ENCODE measurements at places on chromosomes 5 and 9.

DNA sequence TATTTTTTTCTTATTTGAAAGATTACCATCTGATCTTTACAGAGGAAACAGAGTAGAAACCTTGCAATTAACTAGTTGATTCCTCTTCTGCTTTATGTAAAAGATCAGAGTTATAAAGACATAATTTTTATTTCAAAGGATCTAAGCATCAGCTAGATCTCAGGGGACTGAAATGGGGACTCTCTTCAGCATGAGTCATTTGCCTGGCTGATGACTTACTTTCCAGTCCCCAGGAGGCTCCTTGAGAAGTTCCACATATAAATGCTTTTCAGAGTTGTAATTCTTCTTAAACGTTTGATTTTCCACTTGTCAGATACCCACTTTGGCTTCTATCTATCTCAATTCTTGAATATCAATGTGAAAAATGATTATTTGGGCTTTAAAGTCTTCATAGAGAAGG, 389.4 kb downstream of the RAB3C start:
- DNase-seq, result no peak

- DNase-seq, result no peak
These were observed 108.8 kb upstream of the LPAR1 start for GRCh38 chr9:111147041-111147440.

GRCh38 chr5:180889381-180889780, 9.6 kb upstream of the BTNL8 start:
- DNase-seq, result no peak

- DNase-seq, result no peak
These were observed 33.9 kb upstream of the RAD23B start for GRCh38 chr9:107249131-107249533.

GRCh38 chr9:112570671-112571167, 84.1 kb downstream of the KIAA1958 start:
- DNase-seq, result no peak

DNA sequence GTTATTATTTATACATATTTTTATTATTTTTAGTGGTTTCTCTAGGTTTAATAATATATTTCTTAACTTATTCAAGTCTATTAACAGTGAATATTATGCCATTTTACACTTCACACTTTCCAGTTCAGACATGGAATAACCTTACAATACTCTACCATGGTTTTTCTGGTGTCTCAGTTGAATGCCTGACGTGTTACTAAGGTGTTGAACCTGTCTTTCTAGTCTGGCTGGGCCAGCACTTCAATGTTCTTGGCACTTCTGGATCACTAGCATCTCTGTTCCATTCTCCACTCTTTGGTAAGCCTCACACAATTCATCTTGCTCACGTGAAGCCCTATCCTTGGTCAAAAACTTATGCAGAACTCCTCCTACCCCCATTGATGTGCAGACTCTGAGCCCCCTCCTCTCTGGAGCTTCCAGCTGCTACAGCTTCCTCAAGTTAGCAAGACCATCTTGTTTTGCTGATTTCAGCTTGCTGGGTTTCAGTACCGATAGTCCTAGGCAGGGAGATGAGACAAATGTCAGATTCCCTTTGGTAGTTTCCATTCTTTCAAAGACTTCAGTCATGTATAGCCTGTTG, 243.1 kb downstream of the FBXO4 start:
- no peak for DNase-seq

- DNase-seq, result no peak
These were observed 115.6 kb downstream of the WDR70 start for GRCh38 chr5:37494756-37495155.

- DNase-seq, result no peak
These were observed 657.5 kb upstream of the WWC1 start for GRCh38 chr5:167633931-167634341.

DNA sequence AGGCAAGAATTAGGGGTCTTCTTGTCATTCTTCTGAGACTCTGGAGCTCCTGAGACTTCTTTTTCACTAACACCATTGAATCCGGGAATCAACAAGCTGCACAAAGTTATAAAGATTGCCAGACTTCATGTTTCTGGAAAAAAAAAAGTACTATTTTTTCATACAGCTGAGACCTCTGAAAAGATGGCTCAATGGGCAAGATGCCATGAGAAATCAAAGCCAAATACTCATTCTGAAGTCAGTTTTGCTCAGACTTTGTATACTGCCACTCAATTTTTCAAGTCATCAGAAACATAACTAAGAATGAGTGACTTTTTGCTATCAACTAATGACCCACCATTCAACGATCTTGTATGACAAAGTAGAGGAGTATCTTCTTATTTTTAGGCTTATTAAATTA, 512.0 kb downstream of the RAB3C start:
- no peak for DNase-seq

DNA sequence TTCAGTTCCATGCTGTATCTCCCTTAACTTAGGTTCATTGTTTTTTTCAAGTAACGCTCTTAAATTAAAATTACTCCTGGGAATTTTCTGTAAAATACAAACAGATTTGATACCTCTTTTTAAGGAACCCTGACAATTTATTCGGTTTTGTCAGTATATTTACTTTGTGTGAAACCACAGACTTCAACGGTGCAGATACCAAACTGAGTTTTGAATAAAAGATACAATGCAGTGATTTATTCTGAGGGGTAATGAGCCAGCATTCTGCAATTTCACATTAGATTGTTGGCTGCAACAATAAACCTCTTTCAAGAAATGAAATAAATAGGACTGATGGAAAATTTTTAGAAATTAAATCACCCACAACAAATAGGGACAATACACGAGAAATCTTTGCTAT, 308.6 kb upstream of the EDIL3 start:
- DNase-seq, result no peak

- no peak for DNase-seq
These were observed 67.6 kb downstream of the GDNF start for GRCh38 chr5:37772255-37772654.

DNA sequence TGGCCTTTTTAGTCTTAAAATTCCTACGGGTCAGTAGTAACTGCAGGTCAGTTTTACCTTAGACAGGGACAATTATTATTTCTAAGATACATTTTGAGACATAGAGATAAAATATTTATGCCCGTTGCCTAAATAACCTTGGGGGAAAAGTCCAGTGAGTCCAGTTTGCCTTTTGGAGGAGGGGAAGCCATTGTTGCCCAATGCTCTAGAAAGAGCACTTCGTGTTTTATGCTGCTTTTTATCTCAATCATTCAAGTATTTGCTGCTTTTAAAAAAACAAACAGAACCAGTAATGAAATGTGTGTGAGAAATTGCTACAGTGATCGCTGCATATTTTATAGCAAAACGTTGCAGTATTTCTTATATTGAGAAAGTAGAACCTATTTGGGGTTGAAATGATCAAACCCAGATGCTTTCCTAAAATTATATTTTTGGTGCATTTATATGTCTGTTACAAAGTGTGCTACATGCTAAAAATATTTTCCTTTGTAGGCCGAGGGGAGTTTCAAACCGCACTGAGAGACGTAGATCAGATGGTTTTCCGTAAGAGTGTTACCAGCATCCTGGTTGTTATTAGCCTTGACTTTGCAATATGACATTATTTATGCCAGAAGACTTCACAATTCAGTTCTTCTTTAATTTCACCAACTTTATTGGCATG, 266.8 kb downstream of the AOPEP start:
- DNase-seq, result no peak

DNA sequence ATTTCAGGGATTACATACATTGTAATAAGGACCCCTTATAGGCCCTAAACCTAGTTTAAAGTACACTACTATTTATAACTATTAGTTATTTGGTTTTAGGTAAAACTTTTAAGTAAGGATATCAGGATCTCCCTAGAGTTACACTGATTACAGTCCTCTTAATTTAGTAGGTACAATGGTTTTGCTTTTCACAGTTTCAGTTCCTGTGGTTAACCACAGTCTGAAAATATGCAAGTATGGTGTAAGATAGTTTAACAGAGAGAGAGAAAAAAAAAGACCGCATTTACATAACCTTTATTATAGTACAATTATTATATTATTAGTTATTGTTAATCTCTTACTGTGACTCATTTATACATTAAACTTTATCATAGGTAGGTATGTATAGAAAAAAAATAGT, 725.3 kb upstream of the PTPRD start:
- no peak for DNase-seq

GRCh38 chr9:133121198-133121914, at the start of gene RALGDS:
Gene RALGDS (minus strand): TSS chr9:133121240. CDS start chr9:133121154, 86 bp downstream.
- DNase-seq, result peak; percentile 86

DNA sequence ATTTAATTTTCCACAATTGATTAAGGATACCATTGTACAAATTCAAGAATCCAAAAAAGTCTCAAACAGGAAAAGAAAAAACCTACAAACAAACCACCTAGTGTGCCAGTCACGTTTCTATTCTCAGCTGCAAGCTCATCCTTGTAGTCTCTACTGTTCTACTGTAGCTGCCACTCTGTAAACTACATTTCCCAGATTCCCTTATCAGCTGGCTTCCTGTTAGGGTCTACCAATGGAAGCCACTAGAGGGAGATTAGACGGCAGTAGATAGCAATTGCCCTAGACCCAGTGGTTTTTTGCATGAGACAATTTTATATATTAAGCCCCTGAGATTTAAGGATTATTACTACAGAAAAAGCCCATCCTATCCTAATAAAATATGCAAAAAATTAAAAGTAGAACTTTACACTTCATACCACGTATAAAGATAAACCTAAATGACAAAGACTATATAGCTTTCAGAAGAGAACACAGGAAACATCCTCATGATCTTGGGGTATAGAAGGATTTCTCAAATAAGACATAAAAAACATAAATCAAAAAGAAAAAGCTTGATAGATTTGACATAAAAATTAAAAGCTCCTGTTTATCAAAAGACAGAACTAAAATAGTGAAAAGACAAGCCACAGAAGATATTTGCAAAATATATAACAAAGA, 37.4 kb downstream of the P4HA2 start:
- no peak for DNase-seq

DNA sequence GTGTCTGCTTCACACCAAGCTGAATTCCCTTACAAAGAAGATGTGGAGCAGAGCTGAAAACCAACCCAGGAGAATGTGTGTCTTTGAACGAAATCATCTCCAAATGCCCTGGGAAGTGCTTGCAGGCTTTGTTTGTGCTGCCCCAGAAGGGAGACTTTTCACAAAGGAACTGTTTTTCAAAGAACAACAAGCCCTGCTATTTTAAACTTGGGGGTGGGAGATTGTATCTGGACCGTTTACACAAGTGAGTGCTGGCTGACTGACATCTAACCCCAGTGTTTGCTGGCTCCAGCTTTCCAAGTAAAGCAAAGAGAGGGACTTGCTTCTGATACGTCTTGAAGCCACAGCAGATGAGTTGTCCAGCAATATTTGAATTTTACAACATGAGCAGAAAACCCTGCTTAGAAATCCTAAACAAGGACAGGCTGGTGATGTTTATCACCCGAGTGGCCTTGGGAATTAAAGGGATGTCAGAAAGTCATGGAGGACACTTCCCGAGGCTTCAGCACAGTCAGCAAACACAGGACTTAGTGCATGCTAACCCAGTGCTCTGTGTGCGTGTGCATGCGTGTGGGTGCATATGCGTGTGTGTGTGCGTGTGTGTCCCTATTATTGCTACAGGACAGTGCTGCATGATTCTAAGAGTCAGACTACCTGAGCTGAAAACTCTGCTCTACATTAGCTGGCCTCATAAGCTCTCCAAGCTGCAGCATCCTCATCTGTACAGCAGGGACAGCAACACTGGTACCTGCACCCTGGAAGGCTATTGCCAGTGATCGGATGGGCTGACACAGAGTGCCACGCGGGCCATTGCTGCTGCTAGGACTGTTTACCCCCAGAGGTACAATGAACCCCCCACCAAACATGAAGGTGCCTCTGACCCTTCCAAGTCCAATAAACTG, 1.4 kb downstream of the ADAMTS12 start:
- no peak for DNase-seq

GRCh38 chr5:132256086-132256782, 1.3 kb upstream of the PDLIM4 start:
- DNase-seq, result no peak

- no peak for DNase-seq
These were observed 2.1 kb upstream of the NFIB start for GRCh38 chr9:14315875-14316601.

DNA sequence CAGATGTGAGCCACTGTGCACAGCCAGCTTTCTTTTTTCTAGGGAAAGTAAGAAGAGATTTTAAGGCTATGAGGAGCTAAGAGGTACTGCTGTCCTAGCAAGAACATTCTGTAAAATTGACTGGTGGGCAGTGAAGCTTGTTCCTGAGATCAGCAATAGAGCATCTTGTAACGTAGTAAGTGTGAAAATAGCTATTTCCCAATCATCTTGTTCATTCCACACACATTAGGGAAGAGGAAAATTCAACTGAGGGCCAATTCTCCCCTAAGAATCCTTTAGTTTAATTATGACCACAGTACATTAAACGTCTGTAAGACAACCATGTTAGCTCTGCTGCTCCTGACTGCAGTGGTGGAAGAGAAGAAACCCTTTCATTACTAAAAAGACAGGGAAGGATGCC, 246.2 kb downstream of the EFNA5 start:
- DNase-seq, result no peak

GRCh38 chr9:124412228-124412575, 3.0 kb downstream of the PSMB7 start:
- no peak for DNase-seq

GRCh38 chr9:20271096-20271495, 351.2 kb downstream of the MLLT3 start:
- DNase-seq, result no peak

GRCh38 chr5:135116160-135116561, 82.1 kb upstream of the PITX1 start:
- DNase-seq, result no peak

- DNase-seq, result no peak
These were observed 231.4 kb upstream of the TUT7 start for GRCh38 chr9:86585422-86586143.

GRCh38 chr5:174410716-174411478, 313.5 kb upstream of the MSX2 start:
- no peak for DNase-seq

DNA sequence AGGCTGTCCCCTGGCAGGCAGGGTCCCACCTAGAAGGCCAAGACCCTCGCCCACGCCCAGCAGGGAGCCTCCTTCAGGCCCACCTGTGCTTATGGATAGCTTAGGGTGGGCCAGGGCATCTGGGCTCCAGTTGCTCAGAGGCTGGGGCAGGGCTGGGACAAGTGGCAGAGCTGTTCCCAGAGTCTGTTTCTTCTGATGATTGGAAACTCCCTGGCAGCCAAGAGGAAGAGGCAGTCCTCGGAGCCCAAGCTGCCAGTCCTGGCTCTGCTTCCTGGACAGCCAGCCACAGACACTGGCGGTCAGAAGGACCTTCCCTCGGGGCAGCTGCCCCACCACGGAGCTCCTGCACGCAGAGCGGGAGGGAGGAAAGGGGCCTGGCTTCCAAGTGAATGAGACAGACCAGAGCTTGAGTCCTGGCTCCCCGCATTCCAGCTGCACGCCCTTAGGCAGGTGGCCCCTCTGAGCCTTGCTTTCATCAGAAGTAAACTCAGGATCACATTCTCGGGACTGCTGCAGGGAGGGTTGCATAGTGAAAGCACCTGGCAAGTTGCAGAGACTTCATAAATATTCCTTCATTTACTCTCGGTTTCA, 37.9 kb upstream of the GABRP start:
- DNase-seq, result no peak

GRCh38 chr5:30997681-30998080, 195.8 kb upstream of the CDH6 start:
- no peak for DNase-seq
